T-helper 2 cell (primary cell): ENCODE measurements at places on chromosomes 7 and 10.

DNA sequence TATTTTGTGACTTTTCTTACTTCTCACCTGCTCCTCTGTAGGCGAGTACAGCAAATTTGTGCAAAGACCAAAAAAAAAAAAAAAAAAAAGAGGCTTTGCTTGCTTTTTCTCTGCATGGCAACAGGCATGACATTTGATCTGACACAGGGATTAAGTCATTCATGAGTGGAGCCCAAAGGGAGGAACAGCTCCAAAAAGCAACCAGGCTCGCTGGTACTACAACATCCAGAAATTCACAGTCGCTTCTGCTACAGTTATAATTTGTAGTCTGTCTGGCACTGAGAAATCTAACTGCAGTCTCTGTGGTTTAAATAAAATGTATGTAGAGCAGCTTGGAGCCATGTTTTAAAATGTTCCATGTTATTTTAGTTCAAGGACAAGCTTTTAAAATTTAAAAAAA, 31.7 kb downstream of the MKX start:
- no peak for DNase-seq

- no peak for DNase-seq
Observed at GRCh38 chr10:50674469-50675254, 50.9 kb upstream of the SGMS1 start.

GRCh38 chr10:21166557-21167287, 269.6 kb upstream of the NEBL start:
- no peak for DNase-seq

DNA sequence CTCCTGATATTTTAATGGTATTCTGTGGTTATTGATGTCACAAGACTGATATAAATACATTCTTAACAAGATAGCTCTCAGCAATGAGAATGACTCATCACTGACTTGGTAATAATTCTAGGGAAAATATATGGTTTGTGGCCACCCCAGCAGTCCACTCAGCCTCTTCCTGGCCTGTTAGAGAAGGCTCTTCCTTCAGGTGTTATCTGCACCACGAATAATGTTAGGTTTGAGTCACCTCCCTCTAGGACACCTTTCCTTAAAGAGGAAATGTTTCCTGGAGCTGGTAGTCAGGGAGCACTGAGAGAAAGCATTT, 163.3 kb downstream of the SVIL start:
- DNase-seq: no peak

- DNase-seq: peak; percentile 21
Observed at GRCh38 chr10:17029581-17030271, 99.9 kb downstream of the CUBN start.

DNA sequence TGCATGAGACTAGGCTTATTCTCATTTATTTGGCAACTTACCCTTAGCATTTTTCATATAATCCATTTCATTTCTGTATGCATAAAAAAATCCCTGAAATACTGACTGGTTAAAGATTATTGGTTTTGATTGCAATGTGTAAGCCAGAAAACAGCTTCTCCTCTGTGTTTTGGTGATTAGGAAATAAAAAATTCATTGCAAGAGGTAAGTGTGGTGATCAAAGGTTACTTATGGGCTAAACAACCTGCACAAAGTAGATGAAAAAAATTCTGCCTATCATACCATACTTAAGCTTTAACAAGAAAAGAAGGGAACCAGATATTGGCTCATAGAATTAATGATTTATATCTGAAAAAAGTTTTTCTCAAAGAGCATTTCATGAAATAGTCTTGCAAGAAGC, 64.0 kb upstream of the TMEM168 start:
- no peak for DNase-seq

DNA sequence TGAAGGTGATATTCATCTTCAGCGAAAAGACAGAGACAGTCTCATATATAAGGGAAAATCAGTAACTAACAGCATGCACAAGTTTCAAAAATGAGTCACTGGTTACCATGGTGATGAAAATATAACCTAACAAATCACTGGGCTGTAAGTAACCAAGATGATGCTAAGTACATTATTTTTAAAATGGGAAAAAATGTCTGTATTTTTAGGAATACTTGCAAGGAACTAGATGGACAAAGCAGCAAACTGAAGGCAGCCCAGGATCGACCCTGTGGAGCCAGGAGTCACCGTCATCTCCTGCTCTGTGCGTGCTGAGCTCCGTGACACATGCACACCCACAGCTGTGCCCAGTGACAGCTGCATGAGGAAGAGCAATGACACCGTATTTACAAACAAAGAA, 137.3 kb downstream of the ELMO1 start:
- peak; percentile 58 for DNase-seq

DNA sequence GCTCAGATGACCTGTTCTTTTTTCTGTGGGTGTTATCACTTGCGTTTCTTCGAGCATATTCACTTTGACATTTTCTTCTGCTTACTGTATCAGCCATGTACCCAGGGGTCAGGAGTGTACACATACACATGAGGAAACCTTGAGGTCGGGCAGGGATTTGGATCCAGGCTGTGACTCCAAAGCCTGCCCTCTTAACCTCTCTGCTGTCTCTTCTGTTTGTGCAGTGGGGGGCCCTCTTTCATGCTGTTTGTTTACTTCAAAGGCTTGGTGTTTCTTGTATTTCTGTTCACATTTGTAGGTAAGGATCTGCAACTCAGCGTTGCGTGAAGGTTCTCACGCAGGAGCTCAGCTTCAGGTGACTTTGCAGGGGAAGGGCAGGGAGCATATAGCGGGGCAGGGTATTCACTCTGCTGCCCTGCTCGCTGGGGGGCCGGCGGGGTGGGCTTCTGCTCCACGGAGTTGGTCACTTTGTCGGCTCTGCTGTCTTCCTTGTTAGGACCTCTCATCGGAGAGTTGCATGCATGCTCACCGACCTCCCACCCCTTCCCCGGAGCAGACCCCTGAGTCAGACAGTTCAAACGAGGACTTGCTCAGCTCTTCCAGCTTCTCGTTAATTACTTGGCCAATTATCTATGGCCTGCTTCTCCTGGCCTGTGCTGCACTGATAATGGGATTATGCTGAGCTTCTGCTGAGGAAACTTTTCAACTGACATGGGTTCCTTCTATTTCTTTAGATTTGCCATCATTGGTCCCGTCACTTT, 77.5 kb downstream of the SDK1 start:
- no peak for DNase-seq

DNA sequence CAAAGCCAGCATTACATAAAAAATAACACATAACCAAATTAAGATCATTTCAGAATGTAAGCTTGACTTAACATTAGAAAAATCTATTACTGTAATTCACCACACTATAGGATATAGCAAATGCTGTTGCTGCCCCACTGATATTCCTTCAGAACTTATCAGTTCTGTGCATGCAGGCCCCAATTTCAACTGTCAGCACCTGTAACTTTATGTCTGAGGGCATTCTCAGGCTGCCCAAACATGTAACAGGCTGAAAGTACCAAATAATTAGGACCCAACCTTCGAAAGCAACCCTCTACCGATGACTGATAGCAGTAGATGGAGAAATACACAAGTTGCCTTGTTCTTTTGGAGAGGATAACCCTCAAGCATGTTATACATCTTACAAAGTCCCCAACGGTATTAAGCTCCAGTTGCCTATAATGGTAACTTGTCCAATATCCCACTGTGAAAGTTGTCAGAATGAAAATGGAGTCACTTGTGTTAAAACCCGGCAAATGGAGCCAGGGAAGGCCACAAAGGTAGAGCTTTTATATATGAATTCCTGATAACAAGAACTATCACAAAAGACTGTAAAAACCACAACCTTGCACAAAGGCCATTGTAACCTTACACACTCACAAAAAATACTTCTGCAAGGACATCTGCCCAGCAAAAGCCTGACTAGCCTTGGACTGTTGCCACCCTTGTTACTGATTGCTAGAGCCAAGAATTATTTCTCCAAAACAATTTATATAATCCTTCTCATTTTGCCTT, 66.9 kb upstream of the ZNF746 start:
- no peak for DNase-seq

GRCh38 chr7:156082048-156083040, 270.1 kb upstream of the SHH start:
- DNase-seq: no peak

- DNase-seq: no peak
Observed at GRCh38 chr7:16657656-16658279, 11.8 kb downstream of the BZW2 start.

DNA sequence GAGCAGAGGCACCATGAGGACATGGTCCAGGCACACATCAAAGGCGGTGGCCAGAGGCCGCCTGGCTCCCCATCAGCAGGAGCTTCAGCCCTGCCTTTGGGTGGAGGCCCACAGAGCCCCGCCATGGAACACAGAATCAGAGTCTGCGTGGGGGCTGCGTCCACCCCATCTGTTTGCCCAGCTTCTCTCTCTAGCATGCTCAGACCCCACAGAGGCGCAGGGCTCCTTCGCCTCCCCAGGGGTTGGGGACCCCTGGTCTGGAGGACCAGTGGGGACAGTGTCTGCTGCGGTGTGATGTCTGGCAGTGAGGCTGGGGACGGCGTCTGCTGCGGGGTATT, 321.9 kb downstream of the PTPRN2 start:
- DNase-seq: no peak

DNA sequence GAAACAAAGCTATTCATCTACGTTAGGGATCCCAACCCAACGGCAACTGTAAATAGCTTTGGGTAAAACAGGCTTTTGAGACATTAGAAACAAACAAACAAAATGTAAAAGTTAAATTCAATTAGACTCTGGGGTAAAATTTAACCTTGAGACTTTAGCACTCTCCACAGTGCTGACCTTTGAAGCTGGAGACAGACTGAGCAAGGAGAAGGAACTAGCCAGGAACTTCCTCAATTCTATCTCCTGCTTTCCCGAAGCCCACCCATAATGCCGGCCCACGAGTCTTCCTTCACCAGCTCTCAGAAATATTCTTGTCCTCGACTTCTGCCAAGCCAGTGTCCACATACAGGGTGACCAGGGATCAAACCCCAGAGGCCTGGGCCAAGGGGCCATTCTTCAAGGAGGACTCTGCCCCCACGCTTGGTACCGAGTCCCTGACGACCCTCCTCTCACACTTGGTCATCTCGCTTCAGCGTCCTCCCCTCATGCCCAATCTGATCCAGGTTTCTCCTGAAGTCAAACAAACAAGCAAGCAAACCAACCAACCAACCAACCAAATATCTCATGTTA, 114.1 kb downstream of the HIPK2 start:
- no peak for DNase-seq

- DNase-seq: no peak
Observed at GRCh38 chr10:6719561-6719960, 139.5 kb upstream of the PRKCQ start.

GRCh38 chr7:91869661-91870060, 10.8 kb downstream of the MTERF1 start:
- DNase-seq: no peak

GRCh38 chr7:16916738-16917137, 35.0 kb upstream of the AGR3 start:
- no peak for DNase-seq

DNA sequence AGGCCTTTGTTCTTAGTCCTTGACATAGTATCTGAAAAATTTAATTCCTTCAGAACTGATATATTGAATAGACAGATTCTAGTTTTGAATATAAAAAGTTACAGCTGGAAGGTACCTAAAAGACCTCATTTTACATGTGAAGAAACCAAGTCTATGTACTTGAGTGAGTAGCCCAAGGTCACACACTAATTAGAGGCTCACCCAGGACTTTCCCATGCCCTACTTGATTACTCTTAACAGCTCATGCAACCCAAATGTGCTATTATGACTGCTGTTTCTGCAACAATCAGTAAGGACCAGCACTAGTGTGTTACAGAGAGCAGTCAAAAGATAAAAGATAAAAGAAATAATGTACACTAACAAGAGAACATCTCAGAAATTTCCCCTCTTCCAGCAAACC, 40.7 kb upstream of the BET1 start:
- no peak for DNase-seq

- DNase-seq: no peak
Observed at GRCh38 chr10:98417973-98418664, 3.1 kb upstream of the PYROXD2 start.
